ENCODE measurements at places on chromosomes 12 and 14.

- peak; percentile 59 for DNase-seq
Observed at GRCh38 chr12:49369411-49370145, 2.3 kb downstream of the SPATS2 start.

DNA sequence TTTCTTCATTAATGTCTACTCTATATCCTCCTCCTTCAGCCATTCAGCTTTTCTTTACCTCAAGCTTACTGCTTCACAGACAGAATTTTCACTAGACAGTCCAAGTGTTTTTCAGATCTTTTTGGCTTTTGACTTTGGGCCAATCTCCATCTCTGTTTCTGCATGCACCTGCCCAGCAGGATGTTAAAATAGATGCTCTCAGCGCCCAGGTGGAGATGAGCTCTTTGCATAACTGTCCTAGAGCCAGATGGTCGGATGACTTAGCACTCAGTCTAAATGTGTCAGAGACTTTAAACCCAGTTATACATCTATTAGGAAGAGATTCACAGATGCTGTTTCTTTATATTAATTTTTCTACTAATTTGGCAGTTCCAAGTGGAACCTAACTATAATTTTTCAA lies 80.3 kb upstream of the SSTR1 start:
- DNase-seq, result no peak

DNA sequence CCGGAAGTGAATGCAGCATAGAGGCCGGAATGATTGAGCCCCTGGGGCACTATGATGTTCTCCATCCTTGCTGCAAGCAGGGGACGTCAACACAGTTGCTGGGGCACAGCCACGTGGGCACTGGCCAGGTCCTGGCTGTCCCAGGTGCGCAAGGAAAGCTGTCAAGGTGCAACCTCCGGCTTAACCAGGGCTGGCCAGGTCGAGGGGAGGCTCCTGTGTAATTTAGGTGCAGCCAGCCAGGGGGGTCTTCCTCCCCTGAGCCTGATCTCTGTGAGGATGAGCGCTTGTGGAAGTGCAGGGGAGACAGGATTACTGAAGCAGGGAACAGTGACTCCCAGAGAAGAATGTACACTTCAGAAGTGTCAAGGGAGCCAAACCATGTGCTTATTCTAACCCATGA lies 852.8 kb upstream of the TMEM132C start:
- no peak for DNase-seq

DNA sequence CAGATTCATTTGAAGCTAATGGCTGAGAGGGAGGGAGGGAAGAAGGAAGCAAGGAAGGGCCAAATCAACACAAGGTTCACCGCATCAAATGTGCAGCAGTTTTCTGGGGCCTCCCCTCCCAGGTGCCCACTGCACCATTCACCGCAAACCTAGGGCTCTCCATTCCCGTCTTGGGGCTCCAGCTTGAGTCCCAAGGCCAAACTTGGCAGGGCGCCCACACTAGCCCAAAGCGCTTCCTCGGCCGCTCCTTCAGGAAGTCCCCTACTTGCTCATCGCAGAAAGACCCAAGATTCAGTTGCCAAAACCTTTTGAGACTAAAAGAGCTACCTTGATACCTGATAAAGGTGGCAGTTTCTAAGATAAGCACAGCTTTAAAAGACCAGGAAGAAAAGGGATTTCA lies 140.5 kb upstream of the FKBP4 start:
- no peak for DNase-seq

GRCh38 chr12:52275686-52276085 lies 1.2 kb downstream of the KRT86 start:
- no peak for DNase-seq
